ENCODE measurements at places on chromosomes 6 and 20. TPM values are rescaled to one million over a fixed set of nuclear protein-coding genes. Genes with fewer than 3 reads are reported as not detected.

DNA sequence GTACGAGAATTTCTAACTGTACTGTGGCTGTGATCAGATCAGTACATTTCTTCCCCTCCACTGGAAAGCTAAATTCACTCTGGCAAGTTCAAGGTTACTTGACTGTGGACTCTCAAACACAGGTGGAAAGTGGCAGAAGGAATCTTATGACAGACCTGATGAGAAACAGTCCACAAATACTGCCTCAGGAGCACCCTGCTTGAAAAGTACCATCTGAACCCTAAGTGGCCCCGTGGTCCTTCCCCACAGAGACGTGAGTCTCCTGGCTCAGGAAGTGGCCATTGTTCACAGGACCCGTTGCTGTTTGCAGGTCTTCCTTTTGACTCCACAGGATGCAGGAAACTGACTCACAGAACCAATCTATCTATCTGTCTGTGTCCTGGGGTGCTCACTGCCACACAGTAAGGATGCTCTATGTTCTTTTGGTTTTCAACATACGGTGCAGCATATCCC, 47.5 kb upstream of the NHSL1 start:
- H3K4me1 ChIP-seq, result peaks cover 21% of the 10 kb centered on the region
- no peak overlapping the region for H3K4me3 ChIP-seq
- no peaks in the 10 kb centered on the region for H3K27me3 ChIP-seq
- DNase-seq, result peak; percentile 67
- H3K36me3 ChIP-seq, result no peaks in the 10 kb centered on the region
- H3K27ac ChIP-seq, result peak overlapping the region; percentile 38

DNA sequence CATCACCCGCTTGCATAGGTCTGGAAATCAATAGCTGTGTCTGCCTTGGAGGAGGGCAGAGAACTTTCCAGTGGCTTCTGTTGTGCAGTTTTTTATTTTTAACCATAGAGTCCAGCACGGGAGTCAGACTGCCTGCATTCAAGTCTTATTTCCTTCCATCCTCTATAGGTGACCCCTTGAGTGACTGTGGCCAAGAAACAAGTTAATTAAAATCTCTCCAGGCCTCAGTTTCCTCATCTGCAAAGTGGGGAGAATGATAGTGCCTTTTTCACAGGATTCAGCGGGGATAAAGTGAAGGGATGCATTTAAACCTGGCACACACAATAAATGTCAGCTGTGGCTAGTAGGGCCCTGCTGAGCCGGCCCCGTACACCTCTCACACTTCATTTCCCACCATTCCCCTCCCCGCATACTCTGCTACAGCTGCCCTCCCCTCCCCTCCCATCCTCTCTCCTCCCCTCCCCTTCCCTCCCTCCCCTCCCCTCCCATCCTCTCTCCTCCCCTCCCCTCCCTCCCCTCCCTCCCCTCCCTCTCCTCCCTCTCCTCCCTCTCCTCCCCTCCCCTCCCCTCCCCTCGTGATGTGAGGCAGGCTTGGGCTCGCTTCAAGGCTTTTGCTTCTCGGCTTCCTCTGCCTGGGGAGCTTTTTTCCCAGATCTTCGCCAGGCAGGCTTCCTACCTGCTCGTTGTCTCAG, 150.5 kb downstream of the TFAP2C start:
- DNase-seq, result no peak
- H3K4me1 ChIP-seq, result peaks cover 8% of the 10 kb centered on the region
- no peaks in the 10 kb centered on the region for H3K27me3 ChIP-seq
- H3K4me3 ChIP-seq, result no peak overlapping the region
- no peak overlapping the region for H3K27ac ChIP-seq

DNA sequence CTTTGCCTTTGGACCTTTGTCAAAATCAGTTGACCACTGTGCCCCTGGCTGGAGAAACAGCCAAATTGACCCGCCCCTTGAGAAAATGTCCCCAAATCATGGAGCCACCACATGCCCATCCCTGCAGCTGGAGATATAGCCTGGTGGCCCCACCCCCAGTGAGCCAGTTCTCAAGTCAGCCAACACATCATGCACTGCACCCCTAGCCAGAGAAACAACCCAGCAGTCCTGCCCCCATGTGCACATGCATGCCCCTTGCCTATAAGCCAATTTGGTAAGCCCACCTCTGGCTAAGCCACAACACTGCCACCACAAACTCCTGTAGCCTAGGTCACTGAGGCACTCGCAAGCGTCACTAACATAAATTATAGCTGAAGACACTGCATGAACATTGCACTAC, 174.2 kb upstream of the ECI2 start:
- no peak for DNase-seq
- H3K27me3 ChIP-seq, result no peaks in the 10 kb centered on the region
- H3K27ac ChIP-seq, result no peak overlapping the region
- no peak overlapping the region for H3K4me3 ChIP-seq
- no peaks in the 10 kb centered on the region for H3K36me3 ChIP-seq

- no peaks in the 10 kb centered on the region for H3K4me1 ChIP-seq
- DNase-seq, result no peak
Observed at GRCh38 chr6:160060221-160060620, 61.4 kb upstream of the SLC22A1 start.

- no peaks in the 10 kb centered on the region for H3K36me3 ChIP-seq
- H3K27me3 ChIP-seq, result no peaks in the 10 kb centered on the region
- no peak overlapping the region for H3K4me3 ChIP-seq
Observed at GRCh38 chr20:16955971-16956370, 207.8 kb downstream of the OTOR start.

DNA sequence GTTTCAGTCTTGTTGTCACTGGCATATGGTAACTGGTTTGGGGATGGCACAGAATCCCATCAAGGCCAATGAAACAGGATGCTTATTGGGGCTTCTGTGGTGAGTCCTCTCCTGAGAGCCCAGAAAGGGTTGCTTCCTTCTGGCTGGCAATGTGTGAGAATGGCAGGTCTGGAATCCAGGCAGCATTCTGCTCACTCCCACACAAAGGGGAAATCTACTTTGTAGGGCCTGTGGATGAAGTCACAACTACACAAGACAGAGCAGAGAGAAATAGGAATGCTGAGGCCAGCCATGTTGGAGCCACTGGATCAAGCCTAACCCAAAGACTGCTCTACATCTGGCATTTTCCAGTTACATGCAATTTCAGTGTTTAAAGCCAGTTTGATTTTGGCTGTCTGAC, 15.7 kb downstream of the PLAGL2 start:
- DNase-seq, result peak; percentile 33
- H3K27ac ChIP-seq, result no peak overlapping the region
- no peaks in the 10 kb centered on the region for H3K27me3 ChIP-seq
- H3K4me3 ChIP-seq, result no peak overlapping the region
- H3K4me1 ChIP-seq, result peaks cover 12% of the 10 kb centered on the region

CLDN20 gene
- total RNA-seq, result not detected

DNAH8 gene
- not detected for total RNA-seq

WFDC2 gene
- total RNA-seq, result 2.4 TPM

AIF1 gene
- total RNA-seq, result not detected
